Stimulated activated CD8-positive, alpha-beta memory T cell treated with anti-CD3 and anti-CD28 coated beads, Interleukin-7, amount 100 ng/mL, for 1 hour (primary cell): ENCODE measurements at places on chromosomes 16 and 17.
A peak's percentile ranks its signal among the peaks of the same experiment; 100 is the strongest.

GRCh38 chr17:40062329-40063186, at the start of gene THRA:
Gene THRA (plus strand): TSS chr17:40062965. CDS start chr17:40074489, 11,524 bp downstream.
- DNase-seq = no peak

DNA sequence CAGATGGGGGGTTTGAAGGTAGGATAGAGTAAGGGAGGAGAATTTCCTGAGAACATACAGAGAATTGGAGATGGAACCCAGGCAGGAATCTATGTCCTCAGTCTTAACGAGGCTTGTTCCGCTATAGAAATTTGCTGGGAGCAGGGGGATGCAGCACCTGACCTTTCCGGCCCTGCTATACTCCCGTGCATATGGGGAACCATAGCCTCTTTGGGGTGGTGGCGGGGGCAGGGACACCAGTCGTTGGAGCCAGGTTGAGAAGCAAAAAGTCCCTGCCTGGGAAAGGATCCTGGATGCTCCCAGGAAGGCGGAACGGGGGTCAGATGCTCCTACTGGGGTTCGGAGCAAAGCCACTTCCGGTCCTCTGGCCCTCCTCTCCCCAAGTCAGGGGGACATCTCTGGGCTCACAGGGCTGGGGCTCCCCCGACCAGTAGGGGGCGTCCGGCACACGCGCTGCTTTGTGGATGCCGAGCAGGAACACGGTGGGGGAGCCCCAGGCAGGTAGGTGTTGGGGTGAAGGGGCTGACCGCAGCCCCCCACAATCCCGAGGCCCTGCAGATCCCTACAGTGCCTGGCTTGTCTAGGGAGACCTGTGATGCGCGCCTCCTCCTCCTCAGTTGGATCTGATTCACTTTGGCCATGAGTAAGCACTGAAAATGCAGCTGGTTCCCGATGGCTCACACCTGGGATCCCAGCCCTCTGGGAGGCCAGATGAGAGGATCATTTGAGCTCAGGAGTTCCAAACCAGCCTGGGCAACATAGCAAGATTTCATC, 15.5 kb upstream of the TFAP4 start:
- peak; percentile 72 for DNase-seq

DNA sequence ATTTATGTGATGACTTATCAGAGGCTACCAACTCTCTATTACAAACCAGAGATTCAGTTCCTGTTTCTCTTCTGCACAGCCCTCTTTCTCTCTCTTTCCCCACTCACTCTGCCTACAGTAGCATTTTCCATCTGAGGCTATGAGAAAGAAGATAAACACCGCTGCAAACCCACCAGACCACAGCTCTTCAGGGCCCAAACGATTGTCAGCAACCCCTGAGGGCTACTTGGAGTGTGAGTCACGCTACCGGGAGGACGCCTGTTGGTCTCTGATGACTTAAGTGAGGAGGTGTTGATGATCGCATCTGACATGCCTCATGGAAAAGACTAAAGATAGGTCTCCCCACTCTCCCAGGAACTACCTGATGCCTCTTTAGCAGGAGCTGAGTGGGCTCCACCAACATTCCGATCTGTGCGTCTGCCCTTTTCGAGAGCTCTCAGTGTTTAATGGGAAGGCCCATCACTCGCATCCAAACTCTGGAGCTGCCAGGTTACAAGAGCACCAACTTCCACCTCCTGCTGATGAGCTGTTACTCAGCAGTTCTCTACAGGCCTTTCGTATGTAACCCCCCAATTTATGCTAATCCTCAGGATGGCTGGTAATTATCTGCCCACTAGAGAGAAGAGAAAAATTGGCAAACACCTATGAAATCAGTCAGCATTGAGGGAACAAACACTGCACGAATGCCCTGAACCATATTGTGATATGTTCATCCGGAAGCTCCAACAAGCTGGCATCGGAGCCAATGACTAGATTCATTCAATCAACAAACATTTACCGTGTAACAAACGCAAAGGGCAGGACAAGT, 9.2 kb downstream of the GRIN2A start:
- no peak for DNase-seq

- DNase-seq = no peak
These were observed 122.0 kb downstream of the CLEC16A start for GRCh38 chr16:11066261-11066870.

GRCh38 chr16:46894036-46894672, 10.0 kb downstream of the GPT2 start:
- DNase-seq = no peak

- DNase-seq = no peak
These were observed 1.5 kb upstream of the MARF1 start for GRCh38 chr16:15644267-15644961.

- no peak for DNase-seq
These were observed 19.3 kb downstream of the GDE1 start for GRCh38 chr16:19502395-19503131.

DNA sequence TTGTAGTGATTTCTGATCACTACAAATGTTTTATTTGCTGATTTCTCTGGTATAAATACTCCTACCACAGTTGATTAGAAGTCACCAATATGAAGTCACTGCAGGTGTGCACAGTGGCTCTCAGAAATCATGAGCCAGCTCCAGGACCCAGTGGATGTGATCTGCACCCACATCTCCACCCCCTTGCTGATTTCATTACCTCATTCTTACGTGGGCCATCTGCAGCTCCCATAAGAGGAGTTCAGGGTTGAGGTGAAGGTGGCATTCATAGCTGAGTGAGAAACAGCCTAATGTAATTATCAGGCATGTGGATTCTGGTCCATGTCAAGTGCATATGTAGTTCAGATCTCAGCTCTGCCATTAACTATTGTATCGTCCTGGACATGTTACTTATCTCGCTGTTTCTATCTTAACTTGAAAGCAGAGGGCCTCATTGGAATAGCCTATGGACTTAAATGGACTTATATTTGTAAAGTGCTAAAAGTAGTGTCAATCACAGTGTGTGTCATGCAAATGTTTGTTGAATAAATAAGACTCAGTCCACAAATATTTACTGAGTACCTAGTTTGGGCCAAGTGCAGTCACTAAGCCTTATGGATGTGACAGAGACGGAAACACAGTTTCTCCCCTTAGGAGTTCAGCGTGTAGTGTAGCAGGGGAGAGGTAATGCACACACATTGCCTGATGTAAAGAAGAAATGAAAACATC, 40.7 kb upstream of the ZKSCAN2 start:
- no peak for DNase-seq

DNA sequence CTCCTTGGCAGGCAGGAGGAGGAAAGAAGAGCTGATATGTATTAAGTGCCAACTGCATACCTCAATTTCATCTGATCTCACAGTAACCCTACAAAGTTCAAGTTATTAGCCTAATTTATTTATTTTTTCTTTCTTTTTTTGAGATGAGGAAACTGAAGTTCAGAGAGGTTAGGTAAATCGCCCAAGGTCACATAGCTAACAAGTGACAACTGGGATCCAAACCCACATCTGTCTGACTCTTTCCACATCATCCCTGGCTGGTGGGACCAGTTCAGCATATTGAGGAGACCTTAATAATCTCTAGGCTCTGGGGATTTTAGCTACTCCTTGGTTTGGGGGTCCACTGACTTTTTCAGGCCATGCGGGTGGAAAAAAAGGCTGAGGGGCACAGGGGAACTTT, 60.9 kb downstream of the CYB5B start:
- DNase-seq = no peak

GRCh38 chr16:28880589-28880915, 2.3 kb downstream of the ATP2A1 start:
- no peak for DNase-seq

GRCh38 chr17:13484020-13484419, 117.7 kb downstream of the HS3ST3A1 start:
- DNase-seq = no peak

DNA sequence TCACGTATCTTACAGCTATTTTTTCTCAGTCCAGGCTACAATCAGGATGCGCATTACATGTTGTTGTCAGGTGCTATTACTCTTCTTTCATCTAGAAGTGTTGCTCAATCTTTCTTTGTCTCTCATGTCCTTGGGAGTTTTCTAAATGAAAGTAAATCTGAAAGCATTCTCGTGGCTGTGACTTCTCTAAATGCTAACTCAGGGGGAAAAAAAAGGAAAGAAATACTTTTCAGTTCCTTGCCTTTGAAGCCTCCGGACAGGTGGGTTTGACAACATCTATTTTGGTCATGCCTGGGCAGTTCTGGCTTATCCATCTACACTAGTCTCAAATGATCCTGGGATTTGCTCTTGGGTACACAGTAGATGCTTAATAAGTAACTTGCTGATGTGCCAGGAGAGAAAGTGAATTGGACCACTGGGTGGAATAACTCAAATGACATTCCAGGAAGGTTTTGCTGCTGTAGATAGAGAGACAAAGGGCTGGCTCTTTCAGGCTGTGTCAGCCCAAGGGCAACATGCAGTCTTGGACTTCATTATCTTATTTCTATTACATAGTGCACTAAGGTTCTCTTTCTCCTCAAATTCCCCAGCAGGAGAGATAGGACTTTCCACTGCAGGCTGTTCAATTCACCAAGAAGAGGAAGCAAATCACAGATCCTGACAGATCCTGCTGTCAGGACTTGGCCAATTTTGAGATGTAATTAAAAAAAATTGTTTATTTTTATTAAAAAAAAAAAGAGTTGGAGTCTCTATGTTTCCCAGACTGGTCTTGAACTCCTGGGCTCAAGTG, 63.6 kb upstream of the NFAT5 start:
- no peak for DNase-seq

DNA sequence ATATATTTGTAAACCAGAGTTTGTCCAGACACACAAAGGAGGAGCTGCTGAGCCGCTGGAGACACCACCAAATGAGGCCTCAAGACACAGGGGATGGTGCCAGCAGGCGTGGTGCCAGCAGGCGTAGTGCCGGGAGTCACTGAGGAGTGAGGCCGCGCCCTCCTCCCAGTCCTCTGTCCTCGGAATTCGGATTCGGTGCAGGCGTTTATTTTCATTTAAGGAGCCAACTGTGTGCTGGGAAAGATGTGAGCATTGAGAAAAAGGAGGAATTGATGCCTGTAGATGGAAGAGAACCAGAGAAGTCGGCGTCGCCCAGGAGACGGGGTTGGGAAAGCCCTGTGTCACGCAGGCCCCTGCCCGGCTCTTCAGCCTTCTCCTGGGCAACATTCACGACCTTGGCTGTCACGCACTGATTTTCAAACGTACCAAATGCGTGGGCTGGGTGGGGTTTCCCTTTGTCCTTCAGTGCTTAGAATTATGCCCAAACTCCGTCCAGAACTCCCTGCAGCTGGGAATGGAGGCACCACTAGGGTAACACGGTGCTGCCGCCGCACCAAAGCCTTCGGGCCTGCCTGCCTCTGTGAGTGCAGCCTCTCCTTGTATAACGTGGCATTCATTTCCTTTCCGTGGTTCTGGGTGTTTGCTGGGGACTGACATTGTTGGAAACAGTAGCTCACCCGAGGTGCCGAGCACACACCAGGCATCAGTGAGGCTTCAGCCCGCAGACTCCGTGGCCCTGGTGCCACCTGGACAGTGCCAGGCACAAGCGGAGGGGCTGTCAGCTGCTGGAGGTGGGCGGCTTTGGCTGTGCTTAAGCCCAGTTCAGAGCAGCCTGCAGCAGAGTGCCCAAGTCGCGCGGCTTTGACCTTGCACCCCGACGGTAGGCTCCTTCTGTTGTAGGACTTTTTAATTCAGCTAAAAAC, 49.0 kb upstream of the CHMP6 start:
- no peak for DNase-seq

- DNase-seq = no peak
These were observed 597.7 kb downstream of the TOX3 start for GRCh38 chr16:51949282-51949681.

- no peak for DNase-seq
These were observed 315.6 kb downstream of the SNX29 start for GRCh38 chr16:12291989-12292759.

GRCh38 chr16:75758215-75758614, 31.9 kb upstream of the CPHXL start:
- DNase-seq = no peak

- no peak for DNase-seq
These were observed 81.8 kb upstream of the CCL2 start for GRCh38 chr17:34173241-34173640.
